AG08396 (cell line): ENCODE measurements at places on chromosomes 4 and X.

DNA sequence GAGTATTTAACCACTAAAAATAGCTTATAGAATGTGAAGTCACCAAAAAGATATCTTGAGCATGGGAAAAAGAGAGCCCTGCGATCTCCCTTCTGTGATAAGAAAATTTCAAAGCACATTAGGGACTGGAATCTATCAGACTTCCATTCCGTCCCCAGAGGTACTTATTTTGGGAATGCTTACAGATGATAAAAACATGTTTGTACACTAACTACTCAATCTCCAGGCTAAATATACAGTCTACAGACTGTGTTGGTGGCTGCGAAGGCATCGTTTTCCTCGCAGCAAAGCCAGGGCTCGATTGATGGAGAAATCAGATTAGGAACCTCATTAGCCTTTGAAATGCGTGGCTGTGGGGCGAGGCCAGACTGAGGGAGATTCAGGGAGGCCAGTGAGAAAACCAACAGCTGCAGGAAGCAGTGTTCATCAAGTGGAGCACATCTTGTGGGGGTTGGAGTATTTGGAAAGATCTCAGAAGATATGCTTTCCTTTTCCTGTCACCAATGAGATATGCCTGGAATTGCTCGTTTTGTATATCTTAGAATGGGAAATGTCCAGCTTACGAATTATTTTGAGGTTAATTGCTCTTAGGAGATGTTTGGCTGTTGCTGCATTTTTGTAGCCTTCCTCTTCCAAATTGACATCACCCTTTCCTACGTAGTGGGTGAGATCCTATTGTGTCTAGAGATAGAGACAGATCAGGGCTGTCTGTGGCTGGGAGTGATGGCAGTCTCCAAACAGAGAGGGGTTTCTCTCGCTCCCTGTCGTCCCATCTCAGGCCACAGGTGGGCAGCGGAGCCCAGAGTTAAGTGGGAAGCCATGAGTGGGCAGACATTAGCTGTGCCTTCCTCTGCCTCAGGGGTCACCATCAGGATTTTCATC is 224.9 kb upstream of the FAT1 start:
- peak; percentile 58 for DNase-seq

- DNase-seq: no peak
Observed at GRCh38 chr4:114057746-114058145, 78.3 kb upstream of the ARSJ start.

DNA sequence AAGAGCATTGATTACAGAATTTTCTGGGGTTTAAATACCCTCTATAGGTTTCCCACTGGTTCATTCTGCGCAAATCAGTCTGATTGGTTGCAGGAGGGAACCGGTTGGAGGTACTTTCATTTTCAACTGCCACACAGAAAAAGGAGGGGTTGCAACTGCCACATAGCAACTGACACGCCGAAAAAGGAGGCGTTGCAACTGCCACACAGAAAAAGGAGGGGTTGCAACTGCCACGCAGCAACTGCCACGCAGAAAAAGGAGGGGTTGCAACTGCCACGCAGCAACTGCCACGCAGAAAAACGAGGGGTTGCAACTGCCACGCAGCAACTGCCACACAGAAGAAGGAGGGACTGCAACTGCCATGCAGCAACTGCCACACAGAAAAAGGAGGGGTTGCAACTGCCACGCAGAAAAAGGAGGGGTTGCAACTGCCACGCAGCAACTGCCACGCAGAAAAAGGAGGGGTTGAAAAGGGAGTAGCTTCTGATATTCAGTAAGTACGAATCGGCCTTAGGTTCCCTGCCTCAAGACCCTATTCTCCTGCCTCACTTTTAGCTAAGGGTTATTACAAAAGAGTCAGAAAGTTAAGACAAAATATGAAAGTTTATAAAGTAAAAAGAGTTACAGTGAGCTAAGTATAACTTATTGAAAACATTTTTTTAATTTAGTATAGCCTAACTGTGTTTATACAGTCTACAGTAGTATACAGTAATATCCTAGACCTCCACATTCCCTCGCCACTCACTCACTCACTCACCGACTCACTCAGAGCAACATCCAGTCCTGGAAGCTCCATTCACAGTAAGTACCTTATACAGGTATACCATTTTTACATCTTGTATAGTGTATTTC is 431.8 kb downstream of the KCTD8 start:
- peak; percentile 2 for DNase-seq

GRCh38 chr4:15882675-15883086 is 55.9 kb downstream of the FGFBP1 start:
- DNase-seq: peak; percentile 57

DNA sequence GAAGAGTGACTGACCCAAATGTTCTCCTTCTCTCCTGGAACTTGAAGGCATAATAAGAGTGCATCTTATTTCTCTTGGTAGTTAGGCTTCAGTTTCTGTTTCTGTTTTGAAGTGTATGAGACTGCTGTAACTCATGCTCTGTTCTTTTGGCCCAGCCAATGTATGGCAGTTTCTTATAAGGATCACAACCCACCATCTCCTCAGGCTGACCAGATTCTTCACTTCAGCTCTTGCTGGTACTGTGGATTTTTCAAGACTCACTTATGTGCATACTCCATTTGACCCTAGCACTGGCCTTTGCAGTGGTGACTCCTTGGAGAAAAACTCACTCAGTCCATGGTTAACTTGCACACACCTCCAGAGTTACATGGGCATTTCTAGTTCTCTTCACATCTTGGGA is 9.6 kb upstream of the YTHDC1 start:
- no peak for DNase-seq

- no peak for DNase-seq
Observed at GRCh38 chr4:110982486-110982885, 359.6 kb upstream of the PITX2 start.

GRCh38 chrX:104419926-104420325 is 146.1 kb upstream of the IL1RAPL2 start:
- no peak for DNase-seq

DNA sequence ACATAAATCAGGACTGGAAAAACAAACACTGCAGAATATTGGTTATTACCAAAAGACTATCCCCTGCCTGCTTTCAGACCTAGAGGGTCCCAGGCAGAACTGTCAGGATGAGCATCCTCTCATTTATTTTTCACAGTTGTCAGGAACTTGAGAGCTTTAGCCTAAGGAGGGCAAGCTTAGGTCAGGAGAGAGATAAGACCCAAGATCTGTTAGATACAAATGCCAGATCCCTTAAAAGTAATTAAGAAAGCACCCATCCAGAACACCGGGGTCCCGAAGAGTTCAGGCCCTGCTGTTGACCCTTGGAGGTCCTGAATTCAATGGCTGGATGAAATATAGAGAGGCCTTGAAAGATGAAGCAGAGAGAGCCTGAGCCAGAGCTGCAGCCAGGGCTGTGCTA is 5.9 kb upstream of the MAGEB3 start:
- DNase-seq: no peak

GRCh38 chrX:48663241-48663640 is 20.4 kb upstream of the WAS start:
- no peak for DNase-seq

DNA sequence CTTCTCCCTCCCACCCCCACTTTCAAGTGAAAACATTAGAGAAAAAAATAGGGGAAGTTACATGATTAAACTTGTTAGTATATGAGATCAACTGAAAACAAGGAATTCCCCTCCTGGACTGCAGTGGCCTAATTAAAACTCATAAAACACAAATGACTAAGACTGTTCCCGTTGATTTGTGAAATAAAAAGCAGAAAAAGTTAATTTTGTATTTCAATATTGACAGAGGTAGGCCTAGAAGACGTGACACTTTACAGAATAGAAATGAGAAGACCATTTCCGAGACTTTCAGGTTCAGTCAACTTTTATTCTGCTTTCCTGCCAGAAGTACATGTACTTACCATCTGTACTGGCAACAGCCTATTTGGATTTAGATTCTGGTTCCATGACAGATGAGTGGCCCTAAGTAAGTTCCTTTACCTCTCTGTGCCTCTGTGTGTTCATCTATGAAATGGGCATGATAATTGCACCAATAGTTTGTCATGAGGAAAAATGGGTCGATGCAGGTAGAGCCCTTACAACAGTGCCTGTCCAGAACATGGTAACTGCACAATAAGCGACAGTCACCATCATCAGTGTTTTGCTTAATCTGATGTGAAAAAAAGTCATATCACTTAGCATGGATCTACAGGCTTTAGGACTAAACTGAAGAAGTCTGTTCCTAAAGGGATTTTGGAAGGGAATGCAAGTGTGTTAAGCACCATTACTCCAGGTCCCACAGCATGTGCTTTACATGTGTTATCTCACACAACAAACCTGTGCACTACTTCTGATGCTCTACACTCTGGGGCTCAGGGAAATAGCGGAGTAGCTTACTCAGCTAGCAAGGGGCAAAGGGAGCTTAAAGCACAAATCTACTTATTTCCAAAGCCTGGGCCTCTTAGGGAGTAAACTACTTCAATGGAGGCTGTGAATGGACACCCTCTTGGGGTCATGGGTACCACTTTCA is 562.3 kb upstream of the DIPK2B start:
- DNase-seq: no peak

- DNase-seq: no peak
Observed at GRCh38 chr4:127425851-127426250, 206.9 kb upstream of the INTU start.

DNA sequence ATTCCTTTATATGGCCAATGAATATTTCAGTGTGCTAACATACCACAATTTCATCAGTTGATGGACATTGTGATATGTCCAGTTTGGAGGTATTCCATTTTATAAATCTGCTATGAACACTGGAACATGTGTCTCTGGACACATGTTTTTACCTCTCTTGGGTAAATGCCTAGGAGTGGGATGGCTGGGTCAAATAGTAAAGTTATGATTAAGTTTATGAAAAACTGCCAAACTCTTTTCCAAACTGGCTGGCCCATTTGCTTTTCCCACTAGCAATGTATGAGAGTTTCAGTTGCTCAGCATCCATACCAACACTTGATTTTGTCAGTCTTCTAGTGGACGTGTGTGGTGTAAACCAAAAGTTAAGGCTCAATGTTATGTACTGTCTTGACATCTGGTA is 40.5 kb downstream of the CEP44 start:
- no peak for DNase-seq

DNA sequence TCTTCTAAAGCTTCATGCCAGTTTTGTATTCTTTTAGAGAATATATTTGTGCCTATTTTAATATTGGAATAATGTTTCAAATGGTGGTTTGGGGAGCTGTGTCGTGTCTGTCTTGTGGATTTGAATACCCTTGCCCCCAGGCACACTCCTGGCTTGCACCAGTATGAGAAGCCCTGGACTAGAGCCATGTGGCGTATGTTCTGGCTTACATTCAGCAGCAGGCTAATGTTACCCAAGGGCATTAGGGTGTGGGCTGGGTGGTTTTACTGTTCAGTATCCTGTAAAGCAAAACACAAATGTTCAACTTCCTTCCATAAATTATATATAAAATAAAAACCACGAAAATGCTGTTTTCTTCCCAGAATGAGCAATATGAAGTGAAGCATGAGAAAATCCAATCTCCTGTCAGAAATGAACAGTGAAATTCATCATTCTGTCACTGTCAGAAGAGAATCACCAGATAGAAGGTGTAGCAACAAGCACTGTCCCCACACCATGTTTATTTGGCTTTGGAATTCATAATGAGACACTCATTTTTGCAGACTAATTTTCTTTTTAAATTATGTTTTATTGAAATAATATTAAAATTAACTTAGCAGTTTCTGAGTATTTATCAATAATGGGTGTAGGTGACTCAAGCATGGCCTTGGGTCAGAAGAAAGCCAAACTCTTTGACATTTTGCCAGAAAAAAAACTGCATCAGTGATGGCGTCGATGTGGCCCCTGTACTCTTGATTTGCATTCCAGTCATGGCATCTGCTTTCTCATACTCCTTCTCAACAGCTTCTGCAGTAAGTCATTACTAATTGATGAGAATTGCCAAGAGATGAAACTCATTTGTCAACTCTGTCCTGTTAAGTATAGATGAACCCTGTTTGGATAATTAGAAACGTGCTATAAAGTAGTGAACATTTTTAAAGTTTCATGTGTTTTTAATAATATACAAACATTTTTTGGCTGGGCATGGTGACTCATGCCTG is 43.8 kb downstream of the WWC2 start:
- DNase-seq: no peak

- no peak for DNase-seq
Observed at GRCh38 chr4:8547912-8548730, 32.1 kb upstream of the GPR78 start.

DNA sequence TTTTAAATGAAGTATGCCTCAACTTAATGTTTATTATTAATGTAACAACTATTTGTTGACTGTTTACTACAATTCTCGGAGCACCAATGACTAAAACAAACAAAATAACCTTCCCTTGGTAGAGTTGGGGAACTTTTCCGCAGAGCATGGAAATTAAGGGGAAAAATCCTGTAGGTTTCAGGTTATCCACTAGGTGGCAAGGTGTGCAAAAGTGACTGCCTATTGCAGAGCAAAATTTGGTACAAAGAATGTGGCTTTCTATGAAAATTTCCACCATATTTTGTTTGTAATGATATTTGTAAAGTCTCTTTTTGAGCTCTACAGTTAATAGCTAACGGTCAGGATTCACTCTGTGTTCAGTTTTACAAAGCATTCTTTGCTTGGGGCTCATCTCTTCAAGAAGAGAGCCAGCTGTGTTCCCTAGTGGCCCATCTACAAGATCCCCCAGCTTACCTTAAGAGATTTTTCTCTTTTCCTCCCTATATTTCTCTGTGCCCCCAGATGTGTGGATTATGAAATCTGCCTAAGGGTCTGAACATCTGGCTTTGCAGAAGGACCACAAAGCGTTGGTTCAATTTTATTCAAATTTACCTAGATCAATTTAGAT is 61.1 kb downstream of the FBXO8 start:
- no peak for DNase-seq

- DNase-seq: no peak
Observed at GRCh38 chrX:47566841-47567240, 5.8 kb downstream of the ARAF start.
